Adrenal gland (tissue), 19 donors: ENCODE measurements at places on chromosomes 16 and 17. TPM values are rescaled to one million over a fixed set of nuclear protein-coding genes. Genes with fewer than 3 reads are reported as not detected.

DNA sequence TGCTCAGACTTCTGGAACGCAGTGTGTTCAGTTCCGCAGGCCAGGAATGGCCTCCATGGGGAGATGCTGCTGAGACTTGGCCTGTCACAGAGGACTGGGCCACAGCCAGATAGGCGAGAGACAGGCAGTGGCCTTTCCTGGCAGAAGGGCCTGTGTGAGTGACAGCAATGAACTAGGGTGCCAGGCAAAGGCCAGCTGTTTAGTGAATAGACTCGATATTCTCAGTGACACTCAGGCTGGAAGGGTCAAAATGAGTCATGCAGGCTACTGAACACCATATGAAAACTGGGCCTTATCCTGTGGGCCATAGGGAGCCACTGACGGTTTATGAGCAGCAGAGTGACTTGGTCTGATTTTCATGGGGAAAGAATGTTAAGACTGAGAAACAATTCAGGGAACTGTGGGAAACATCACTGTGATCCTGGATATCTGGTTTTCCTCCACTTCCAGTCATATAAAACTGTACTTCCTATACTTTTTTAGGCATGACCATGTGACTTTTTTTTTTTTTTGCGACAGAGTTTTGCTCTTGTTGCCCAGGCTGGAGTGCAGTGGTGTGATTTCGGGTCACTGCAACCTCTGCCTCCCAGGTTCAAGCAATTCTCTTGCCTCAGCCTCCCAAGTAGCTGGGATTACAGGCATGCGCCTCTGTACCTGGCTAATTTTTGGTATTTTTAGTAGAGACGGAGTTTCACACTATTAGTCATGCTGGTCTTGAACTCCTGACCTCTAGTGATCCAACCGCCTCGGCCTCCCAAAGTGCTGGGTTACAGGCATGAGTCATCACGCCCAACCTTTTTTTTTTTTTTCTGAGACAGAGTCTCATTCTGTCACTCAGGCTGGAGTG is 5.2 kb upstream of the NUBP1 start:
- H3K4me1 ChIP-seq, result peaks cover 26% of the 10 kb centered on the region
- no peaks in the 10 kb centered on the region for H3K36me3 ChIP-seq
- H3K27ac ChIP-seq, result peak overlapping the region; percentile 65
- peak; percentile 76 for DNase-seq
- no peak overlapping the region for H3K4me3 ChIP-seq

DNA sequence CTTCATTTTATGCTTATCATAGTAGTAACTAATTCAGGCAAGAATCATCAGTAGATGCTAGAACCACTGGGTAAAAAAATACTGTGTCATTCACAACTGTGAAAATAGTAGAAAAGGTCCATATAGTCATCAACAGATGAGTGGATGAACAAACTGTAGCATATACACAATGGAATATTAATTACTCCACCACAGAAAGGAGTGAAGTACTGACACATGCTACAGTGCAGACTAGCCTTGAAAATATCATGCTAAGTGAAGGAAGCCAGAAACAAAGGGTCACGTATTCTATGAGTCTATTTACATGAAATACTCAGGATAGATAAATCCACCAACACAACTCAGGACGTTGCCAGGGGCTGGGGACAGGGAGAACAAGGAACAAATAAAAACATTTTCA is 13.3 kb downstream of the USP22 start:
- no peak overlapping the region for H3K4me3 ChIP-seq
- H3K4me1 ChIP-seq, result peaks cover 19% of the 10 kb centered on the region
- DNase-seq, result no peak

DNA sequence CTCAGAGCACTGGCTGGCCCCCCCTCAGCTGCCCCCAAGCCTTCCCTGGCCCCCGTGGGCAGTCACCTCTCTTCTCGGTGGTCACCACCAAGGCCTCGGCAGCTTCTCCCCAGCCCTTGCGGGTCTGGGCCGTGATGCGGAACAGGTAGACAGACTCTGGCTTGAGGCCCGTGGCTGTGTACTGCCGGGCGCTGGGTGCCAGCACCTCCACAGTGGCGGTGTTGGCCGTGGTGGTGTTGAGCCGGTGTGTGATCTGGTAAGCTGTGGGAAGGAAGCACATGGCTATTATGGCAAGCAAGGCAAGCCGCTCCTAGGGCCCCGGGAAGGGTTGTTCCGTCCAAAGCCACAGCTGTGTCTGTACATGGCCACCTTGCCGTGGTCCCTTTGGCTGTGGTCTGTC is 78.4 kb upstream of the CDC42EP4 start:
- H3K4me1 ChIP-seq, result no peaks in the 10 kb centered on the region
- H3K27me3 ChIP-seq, result no peaks in the 10 kb centered on the region
- H3K4me3 ChIP-seq, result no peak overlapping the region
- DNase-seq, result no peak
- H3K27ac ChIP-seq, result no peak overlapping the region

DNA sequence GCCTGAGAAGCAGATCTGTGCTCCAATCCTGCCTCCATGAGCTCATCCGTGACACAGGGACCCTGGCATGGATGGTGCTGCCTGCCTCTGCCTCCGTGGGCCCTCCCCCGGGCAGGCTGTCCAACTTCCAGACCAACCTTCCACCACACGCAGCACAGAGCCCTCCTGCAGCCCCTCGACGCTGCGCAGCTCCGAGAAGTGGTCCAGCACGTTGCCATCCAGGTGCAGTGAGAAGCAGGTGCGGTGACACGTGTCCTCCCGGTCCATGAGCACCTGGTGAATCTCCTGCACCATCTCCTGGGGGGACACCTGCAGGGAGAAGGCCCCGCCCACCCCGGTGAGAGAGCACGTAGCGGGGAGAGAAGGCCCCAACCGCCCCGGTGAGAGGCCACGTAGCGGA is 8.4 kb downstream of the CLUH start:
- DNase-seq, result no peak
- H3K4me1 ChIP-seq, result peaks cover 39% of the 10 kb centered on the region
- H3K27ac ChIP-seq, result no peak overlapping the region
- no peak overlapping the region for H3K4me3 ChIP-seq
- H3K36me3 ChIP-seq, result no peaks in the 10 kb centered on the region
- H3K27me3 ChIP-seq, result no peaks in the 10 kb centered on the region

DNA sequence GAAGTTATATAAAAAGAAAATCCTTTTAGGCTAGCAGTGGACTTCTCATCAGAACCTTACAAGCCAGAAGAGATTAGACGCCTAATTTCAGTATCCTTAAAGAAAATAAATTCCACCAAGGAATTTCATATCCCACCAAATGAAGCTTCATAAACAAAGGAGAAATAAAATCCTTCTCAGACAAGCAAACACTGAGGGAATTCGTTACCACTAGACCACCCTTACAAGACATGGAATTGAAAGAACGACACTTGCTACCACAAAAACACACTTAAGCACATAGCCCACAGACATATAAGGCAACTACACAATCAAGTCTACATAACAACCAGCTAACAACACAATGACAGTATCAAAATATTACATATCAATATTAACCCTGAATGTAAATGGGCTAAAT is 299.2 kb downstream of the TOX3 start:
- no peak overlapping the region for H3K4me3 ChIP-seq
- H3K4me1 ChIP-seq, result no peaks in the 10 kb centered on the region
- no peak for DNase-seq
- H3K36me3 ChIP-seq, result no peaks in the 10 kb centered on the region
- H3K27ac ChIP-seq, result no peak overlapping the region
- no peaks in the 10 kb centered on the region for H3K27me3 ChIP-seq

Gene HOXB3
- total RNA-seq, result 5.6 TPM

DNA sequence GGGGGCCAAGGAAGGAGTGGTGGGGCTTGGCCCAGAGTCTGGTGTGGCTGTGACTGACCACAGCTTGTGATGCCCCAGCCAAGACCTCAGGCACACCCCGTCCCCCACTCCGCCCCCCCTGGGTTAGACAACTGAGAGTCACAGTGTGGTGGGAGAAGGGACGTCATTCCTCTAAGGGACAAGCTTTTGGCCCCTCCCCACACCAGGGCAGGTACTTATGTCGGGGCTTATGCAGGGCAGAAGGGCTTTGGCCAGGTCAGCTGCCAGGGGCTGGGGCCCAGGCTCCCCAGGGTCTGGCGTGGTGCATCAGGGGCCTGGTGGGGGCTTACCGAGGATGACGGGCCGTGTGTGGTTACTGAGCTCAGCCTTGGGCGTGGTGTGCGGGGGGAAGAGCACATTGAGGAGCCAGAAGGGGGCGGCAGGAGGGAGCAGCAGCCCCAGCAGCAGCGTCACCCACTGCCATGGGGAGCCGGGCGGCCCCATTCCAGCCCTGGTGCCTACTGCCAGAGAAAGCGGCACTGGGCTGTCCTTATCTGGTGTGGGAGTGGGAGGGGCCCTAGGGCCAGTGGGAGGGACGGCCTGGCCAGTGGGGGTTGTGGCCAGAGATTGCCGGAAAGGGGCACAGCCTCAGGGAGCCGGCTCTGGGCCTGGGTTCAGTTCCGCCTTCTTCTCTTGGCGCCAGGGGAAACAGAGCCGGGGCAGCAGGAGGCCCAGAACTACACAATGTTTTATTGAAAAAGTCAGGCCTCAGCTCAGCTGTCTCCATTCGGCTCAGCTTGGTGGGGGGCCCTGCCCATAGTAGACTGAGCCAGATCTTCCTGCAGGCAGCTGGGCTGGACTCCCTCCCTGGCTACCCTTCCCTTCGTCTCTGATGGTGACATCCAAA is at the start of gene LCAT:
LCAT (minus strand) TSS at position 502 of the 886 bp plus-strand sequence; CDS start at position 483, 19 bp downstream.
- no peaks in the 10 kb centered on the region for H3K27me3 ChIP-seq
- H3K4me1 ChIP-seq, result no peaks in the 10 kb centered on the region
- H3K27ac ChIP-seq, result peak within 1 kb of the TSS; percentile 67
- peaks cover 60% of the 10 kb centered on the region for H3K36me3 ChIP-seq
- peak; percentile 80 for DNase-seq

GRCh38 chr17:4327606-4328005 is 38.9 kb downstream of the UBE2G1 start:
- H3K4me3 ChIP-seq, result no peak overlapping the region
- H3K27ac ChIP-seq, result peak overlapping the region; percentile 44
- no peaks in the 10 kb centered on the region for H3K27me3 ChIP-seq
- H3K4me1 ChIP-seq, result peaks cover 10% of the 10 kb centered on the region
- no peak for DNase-seq
- no peaks in the 10 kb centered on the region for H3K36me3 ChIP-seq

- no peak for DNase-seq
- H3K4me3 ChIP-seq, result no peak overlapping the region
- no peak overlapping the region for H3K27ac ChIP-seq
Observed at GRCh38 chr17:33273743-33274410, 19.2 kb downstream of the ASIC2 start.

Gene OR4D1
- total RNA-seq, result not detected

Gene TK1
- 2.5 TPM for total RNA-seq

Gene TBC1D3C
- not detected for total RNA-seq

- DNase-seq, result no peak
- H3K36me3 ChIP-seq, result peaks cover 91% of the 10 kb centered on the region
- no peaks in the 10 kb centered on the region for H3K27me3 ChIP-seq
- H3K4me1 ChIP-seq, result peaks cover 27% of the 10 kb centered on the region
- no peak overlapping the region for H3K4me3 ChIP-seq
Observed at GRCh38 chr17:64067657-64068056, 47.2 kb upstream of the ICAM2 start.

DNA sequence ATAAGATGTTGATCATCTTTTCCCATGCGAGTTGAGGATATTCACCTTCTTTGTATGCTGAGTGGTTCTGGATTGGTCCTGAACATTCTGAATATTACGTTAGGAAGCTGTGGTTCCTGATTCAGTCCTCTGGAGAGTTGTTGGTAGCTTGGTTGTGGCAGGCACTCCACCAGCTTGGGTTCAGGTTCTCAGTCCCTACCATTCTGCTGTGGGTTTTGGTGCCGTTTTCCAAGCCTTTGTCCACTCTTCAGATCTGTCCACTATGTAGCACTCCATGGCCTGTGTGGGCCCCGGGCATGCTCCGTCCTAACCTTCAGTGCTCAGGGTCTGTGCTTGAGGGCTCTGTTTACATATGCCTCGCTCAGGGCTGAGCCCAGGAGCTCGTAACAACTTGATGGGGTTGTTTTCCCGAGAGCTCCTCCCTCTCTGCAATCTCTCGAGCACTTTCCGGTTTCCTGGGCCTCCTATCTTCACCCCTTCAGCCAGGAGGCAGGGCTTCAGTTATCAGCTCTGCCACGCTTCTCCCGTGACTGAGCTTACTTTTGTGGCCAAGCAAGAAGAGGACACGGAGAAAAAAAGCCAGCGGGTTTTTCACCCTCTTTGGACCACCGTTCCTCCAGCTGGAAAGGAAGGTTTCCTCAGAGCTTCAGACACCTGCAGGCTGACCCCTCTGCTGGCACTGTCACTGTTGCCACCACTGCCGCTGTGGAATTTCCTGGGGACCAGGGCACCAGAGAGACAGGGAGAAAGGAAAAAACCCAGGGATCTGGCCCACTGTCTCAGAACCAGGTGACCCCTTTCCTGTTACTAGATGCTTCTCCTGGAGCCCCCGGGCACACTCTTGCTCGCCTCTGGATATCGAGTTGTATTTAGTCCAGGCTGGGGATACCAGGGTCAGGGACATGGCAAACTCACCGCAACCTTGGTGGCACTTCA is 19.6 kb downstream of the KIAA0513 start:
- H3K36me3 ChIP-seq, result no peaks in the 10 kb centered on the region
- no peak for DNase-seq
- H3K27ac ChIP-seq, result no peak overlapping the region
- no peaks in the 10 kb centered on the region for H3K4me1 ChIP-seq
- H3K4me3 ChIP-seq, result no peak overlapping the region

Gene C17orf50
- total RNA-seq, result 0.83 TPM

GRCh38 chr17:37388266-37388665 is 12.5 kb downstream of the C17orf78 start:
- no peaks in the 10 kb centered on the region for H3K27me3 ChIP-seq
- no peak overlapping the region for H3K27ac ChIP-seq
- no peaks in the 10 kb centered on the region for H3K4me1 ChIP-seq
- no peak overlapping the region for H3K4me3 ChIP-seq

GRCh38 chr17:29588562-29589411 is 661 bp downstream of the GIT1 start:
- no peaks in the 10 kb centered on the region for H3K36me3 ChIP-seq
- H3K27ac ChIP-seq, result peak overlapping the region; percentile 60
- DNase-seq, result peak; percentile 44

- DNase-seq, result no peak
- H3K4me3 ChIP-seq, result no peak overlapping the region
- H3K27me3 ChIP-seq, result no peaks in the 10 kb centered on the region
- no peak overlapping the region for H3K27ac ChIP-seq
- no peaks in the 10 kb centered on the region for H3K4me1 ChIP-seq
Observed at GRCh38 chr16:57708168-57708567, 13.6 kb downstream of the DRC7 start.

DNA sequence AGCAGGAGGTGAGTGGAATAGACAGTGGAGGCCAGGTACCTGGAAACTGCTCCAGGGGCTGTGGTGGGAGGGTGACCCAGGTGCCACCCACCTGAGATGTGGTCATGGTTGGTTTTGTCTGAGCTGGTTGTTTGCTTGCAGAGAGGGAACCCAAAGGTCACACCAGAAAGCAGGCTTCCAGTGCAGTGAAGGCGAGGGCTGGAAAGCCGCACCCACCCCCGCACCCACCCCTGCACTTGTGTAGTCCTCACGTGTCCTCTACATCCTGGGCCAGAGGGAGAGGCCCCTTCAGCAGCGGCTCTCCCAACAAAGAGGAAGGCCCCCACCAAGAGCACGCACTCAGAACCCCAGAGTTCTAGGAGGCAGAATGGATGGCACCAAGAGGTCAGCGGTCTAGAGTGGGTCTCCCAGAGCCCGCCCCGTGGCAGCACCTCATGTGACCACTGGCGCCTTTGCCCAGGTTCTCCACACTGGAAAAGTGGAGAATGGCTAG is 92.6 kb upstream of the CBX4 start:
- no peak for DNase-seq
- no peak overlapping the region for H3K27ac ChIP-seq
- peaks cover 15% of the 10 kb centered on the region for H3K27me3 ChIP-seq

Gene PCGF2
- total RNA-seq, result 7.4 TPM

- H3K36me3 ChIP-seq, result no peaks in the 10 kb centered on the region
- no peaks in the 10 kb centered on the region for H3K27me3 ChIP-seq
- no peak for DNase-seq
- H3K4me3 ChIP-seq, result no peak overlapping the region
- H3K27ac ChIP-seq, result no peak overlapping the region
- no peaks in the 10 kb centered on the region for H3K4me1 ChIP-seq
Observed at GRCh38 chr16:14378689-14379467, 251.2 kb downstream of the PARN start.

Gene FBXO39
- 0.19 TPM for total RNA-seq
